CD8-positive, alpha-beta memory T cell (primary cell): ENCODE measurements at places on chromosomes 6 and 20. TPM values are rescaled to one million over a fixed set of nuclear protein-coding genes. Genes with fewer than 3 reads are reported as not detected.

Gene RSPH9
- 1.3 TPM for polyA plus RNA-seq

Gene POPDC3
- polyA plus RNA-seq = not detected

- no peak overlapping the region for H3K4me3 ChIP-seq
- no peak overlapping the region for H3K27ac ChIP-seq
- H3K36me3 ChIP-seq = no peaks in the 10 kb centered on the region
- no peak for DNase-seq
- H3K4me1 ChIP-seq = no peaks in the 10 kb centered on the region
- H3K27me3 ChIP-seq = no peaks in the 10 kb centered on the region
These were observed 44.3 kb downstream of the FOXC1 start for GRCh38 chr6:1654054-1654453.

GRCh38 chr6:89023591-89024441 lies 56.7 kb upstream of the PNRC1 start:
- H3K4me3 ChIP-seq = no peak overlapping the region
- no peaks in the 10 kb centered on the region for H3K27me3 ChIP-seq
- no peaks in the 10 kb centered on the region for H3K4me1 ChIP-seq
- H3K27ac ChIP-seq = no peak overlapping the region

GRCh38 chr20:44709380-44709779 lies 5.8 kb upstream of the CCN5 start:
- no peaks in the 10 kb centered on the region for H3K36me3 ChIP-seq
- no peak for DNase-seq
- no peaks in the 10 kb centered on the region for H3K4me1 ChIP-seq
- no peak overlapping the region for H3K4me3 ChIP-seq
- H3K27me3 ChIP-seq = no peaks in the 10 kb centered on the region

DNA sequence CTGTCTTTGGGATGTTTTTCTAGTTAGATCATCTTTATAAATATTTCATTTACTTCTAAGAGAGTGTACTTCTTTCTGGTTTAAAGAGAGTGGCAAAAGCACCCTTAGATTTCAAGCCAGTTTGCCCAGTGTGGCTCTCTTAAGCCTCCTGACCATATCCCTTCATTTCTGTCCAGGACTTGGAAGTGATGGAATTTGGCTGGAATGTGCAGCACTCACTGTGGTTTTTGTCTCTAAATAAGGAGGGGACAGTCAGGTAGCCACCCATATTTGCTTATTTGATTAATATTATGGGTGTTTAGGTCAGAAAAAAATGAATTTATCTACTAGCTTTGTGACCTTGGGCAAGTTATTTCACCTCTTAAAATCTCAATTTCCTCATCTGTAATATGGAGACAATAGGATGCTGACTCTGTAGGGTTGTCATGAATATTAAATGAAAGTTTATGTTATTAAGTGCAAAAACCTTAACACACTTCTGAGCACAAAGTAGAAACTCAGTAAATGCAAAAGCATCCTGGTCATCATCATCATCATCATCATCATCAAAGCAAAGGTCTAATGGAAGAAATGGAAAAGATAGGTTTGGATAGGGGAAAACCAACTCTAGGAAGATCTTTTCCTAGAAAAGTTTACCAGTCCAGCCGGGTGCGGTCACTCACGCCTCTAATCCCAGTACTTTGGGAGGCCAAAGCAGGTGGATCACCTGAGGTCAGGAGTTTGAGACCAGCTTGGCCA lies 3.1 kb downstream of the CRYBG1 start:
- peaks cover 4% of the 10 kb centered on the region for H3K27me3 ChIP-seq
- peaks cover 12% of the 10 kb centered on the region for H3K4me1 ChIP-seq
- no peak overlapping the region for H3K4me3 ChIP-seq
- no peak for DNase-seq
- H3K27ac ChIP-seq = no peak overlapping the region

DNA sequence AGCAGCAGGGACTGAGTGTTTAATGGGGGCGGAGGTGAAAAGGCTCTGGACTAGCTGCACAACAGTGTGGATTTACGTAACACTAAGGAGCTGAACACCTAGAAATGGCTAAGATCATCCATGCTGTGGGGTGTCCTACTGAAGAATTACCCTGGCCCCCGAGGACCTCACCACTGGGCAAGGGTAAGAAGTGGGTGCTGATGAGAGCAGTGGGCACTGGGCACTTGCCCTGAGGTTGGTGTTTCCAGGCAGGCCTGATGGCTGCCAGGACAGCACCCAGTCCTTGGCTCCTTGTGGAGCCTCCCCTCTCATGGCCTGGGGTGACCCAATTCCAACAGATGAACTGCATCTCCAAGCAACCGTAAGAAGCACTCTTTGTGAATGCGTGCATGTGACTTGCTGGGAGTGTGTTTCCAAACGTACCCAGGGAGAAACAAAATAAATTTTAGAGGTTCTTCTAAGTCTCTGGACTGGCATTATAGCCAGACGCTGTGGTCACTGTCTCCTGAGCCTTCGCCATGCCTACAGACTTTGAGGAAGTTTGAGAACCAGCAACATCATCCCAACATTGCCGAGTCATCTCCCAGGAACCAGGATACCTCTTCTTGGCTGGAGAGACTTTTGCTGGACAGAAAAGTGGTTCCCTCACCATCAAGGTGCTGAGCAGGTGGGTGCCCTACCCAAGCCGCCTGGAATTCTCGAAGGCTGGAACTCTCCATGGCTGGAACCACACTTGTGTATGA lies 245.9 kb downstream of the ERMARD start:
- no peaks in the 10 kb centered on the region for H3K4me1 ChIP-seq
- H3K27ac ChIP-seq = no peak overlapping the region
- DNase-seq = no peak
- H3K36me3 ChIP-seq = no peaks in the 10 kb centered on the region
- no peak overlapping the region for H3K4me3 ChIP-seq
- H3K27me3 ChIP-seq = no peaks in the 10 kb centered on the region
